CD4-positive, alpha-beta T cell treated with Interleukin-4 for 4 hours (primary cell): ENCODE measurements at places on chromosomes 3 and 15.
A peak's percentile ranks its signal among the peaks of the same experiment; 100 is the strongest.

DNA sequence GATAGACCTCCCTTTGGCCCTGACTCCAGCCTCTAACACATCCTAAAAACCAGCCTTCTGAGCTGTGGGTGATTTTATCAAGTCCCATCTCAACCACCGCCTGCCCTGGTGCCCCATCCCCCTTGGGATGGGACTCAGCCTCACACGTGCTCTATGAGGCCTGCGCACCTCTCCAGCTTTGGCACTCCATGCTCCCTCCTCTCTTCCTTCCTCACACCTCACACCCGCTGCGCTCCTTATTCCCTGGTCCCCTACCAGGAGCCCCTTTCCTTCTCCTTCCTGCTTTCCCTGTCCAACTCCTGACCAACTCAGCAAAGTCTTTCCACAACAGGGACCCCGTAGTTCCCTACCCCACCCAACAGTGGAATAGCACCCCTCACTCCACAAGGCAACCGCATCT lies 18.4 kb upstream of the SLC6A1 start:
- DNase-seq: no peak

GRCh38 chr15:62344806-62345539 lies 179.9 kb upstream of the C2CD4B start:
- DNase-seq: peak; percentile 68

GRCh38 chr3:76400141-76400540 lies 614.8 kb upstream of the ZNF717 start:
- DNase-seq: no peak

DNA sequence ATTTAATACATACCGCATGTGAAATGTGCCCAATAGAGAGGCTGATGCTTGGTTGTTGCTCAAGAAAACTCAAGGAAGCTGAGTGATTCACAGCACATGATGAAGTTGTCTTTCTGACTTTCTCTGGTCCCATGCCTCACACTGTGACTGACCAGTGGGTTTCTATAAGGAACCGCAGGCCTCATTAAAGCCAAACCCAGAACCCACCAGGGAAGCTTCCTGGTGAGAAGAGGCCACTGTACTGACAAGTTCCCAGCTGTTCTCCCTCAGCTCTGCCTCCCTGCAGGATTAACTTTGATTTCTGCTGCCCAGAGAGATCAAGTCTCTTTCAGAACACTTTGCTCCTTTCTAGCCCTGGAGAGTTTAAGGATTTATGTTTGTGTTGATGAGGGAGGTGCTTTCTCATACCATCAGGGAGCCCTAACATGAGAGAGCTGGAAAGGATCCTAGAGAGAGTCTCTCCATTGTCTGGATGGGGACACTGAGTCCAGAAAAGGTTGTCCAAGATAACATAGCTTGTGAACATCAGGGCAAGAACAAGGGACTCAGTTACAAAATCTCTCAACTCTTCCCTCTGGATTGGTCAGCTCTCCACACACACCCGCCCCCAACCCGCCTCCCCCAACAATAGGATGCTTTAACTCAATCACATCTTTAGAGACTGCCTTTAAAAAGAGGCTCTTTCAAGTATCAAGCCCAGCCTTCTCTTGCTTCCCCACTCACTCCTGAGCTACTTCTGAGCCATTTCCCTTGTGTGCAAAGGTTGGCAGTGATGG lies 303.2 kb upstream of the TLE3 start:
- DNase-seq: no peak

GRCh38 chr3:143536817-143537535 lies 311.3 kb downstream of the SLC9A9 start:
- DNase-seq: no peak

GRCh38 chr15:31045606-31046005 lies 54.2 kb upstream of the MTMR10 start:
- no peak for DNase-seq

- no peak for DNase-seq
Observed at GRCh38 chr15:35669021-35669420, 123.1 kb upstream of the DPH6 start.

DNA sequence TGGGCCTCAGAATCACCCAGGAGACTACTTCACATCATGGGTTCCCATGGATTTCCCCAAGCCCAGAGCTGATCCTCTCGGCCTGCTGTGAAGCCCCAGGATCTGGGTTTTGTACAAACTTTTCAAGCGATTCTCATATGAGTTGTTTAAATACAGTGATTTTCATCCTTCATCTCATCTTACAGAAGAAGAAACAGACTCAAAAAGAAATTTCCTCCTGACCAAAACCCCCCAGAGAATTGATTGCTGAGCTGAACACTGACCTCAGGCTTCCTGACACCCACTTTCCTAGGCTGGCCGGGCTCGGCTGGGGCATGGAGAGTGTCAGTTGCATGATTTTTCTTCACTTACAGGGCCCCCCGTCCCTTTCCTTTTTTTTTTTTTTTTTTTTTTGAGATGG lies 60.3 kb downstream of the BDH1 start:
- DNase-seq: no peak

DNA sequence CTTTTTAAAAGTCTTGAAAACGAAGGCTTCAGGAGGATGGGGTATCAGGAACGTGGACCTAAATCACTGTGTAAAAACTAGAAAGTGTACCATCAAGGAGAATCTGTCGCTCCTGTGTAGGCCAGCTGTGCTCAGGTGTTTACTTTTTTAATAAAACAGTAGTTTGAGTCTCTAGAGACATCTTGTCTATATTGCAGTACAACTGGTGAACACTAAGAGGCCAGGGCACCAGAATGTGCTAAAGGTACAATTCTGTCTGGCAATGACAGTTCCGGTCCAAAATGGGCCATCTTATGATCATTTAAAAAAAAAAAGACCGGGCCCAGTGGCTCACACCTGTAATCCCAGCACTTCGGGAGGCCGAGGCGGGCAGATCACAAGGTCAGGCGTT lies 61.8 kb upstream of the MCF2L2 start:
- no peak for DNase-seq

GRCh38 chr3:195855471-195856409 lies 44.0 kb upstream of the MUC4 start:
- DNase-seq: no peak

GRCh38 chr3:69439643-69440270 lies 53.9 kb upstream of the FRMD4B start:
- peak; percentile 30 for DNase-seq

DNA sequence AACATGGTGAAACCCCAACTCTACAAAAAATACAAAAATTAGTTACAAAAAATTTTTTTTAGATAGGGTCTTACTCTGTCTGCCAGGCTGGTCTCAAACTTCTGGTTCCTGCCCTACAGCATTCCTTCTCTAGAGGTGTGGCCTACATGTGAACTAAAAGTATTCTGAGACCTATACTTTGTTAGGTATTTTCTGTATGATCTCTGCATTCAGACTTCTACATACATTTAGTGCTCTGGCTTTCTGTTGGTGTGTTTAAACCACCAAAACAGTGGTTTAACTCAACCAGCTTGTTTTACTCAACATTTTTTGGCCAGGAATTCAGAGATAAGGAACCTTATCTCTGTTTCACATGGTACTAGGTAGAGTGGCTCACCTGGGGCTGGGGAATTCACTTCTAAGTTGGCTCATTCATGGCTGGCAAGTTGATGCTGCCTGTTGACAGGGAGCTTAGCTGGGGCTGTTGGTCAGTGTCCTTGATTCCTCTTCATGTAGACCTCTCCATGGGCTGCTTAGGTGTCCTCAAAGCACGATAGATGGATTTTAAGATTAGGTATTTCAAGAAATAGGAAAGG lies 41.4 kb upstream of the BSN start:
- DNase-seq: no peak

- DNase-seq: no peak
Observed at GRCh38 chr3:104717828-104718196, 648.9 kb upstream of the ALCAM start.

DNA sequence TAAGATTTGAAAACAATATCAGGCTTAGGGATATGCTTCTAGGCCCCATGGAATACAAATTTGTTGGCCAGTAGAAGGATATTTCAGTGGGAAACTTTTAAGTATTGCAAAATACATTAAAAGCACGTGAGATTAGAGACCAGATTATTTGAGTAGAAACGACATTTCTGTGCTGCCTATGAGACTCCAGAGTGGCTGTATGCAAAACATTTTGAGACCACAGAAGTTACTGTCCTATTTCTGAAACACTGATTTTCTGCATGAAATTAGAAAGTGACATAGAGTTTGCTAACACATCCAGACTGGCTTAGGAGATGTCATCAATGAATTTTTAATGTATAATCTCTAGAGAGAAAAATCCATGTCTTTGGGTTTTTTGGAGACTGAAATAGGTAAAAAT lies 99.8 kb downstream of the KCNH8 start:
- DNase-seq: no peak

- no peak for DNase-seq
Observed at GRCh38 chr3:139974809-139975425, 39.9 kb downstream of the CLSTN2 start.

GRCh38 chr15:31803388-31803884 lies 226.9 kb upstream of the CHRNA7 start:
- no peak for DNase-seq

GRCh38 chr3:148962513-148962912 lies 28.8 kb upstream of the GYG1 start:
- DNase-seq: no peak

DNA sequence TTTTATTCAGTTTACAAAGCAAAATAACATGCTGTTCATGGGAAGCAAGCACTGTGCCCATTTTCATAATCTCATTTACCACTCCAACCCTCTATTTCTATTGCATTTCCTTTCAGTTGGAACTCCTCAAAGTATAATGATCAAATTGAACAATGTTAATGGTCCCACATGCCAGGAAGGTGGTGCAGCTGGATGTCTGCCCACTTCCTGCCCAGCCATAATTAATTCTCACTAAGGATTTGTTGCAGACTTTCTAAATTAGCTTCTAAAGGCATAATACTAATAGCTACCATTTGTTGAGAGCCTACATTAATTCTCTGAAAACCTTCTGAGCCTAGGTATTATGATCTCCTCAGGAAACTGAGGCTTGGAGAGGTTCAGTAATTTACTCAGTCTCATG lies 316.1 kb upstream of the TPM1 start:
- no peak for DNase-seq

DNA sequence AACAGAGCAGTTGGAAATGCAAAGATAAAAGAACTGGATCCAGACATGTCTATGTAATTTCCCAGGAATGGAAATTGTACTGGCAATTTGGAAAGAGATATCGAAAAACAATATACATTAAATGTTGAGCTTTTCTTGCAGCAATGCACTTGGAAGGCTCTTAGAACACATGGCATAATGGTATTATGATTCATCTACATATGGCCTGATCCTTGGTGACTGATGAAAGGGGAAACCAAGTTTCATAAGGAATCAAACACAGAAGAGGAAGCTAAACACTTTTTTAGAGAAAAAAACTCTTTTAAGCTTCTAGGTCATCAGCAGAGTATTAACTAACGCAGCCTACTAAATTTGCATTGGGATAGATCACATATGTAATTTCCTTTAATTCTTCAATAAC lies 12.4 kb upstream of the GREM1 start:
- DNase-seq: no peak

DNA sequence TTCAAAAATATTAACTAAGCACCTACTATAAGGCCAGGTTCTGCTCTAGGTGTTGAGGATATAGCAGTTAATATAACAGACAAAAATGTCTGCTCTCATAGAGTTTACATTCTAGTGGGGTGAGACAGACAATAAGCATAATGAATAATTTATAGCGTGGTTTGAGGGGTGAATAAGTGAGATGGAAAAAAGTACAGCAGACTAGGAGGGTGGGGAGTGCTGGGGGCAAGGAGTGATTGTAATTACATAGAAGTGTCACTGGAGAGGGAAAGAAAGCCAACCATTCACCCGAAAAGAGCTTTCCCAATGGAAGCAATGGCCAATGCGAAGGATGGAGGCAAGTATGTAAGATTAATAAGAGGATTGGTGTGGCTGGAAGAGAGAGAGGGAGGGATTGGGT lies 552.9 kb upstream of the KCNMB2 start:
- no peak for DNase-seq

- DNase-seq: no peak
Observed at GRCh38 chr3:104952146-104952972, 414.4 kb upstream of the ALCAM start.
